ENCODE measurements at places on chromosomes 12 and 14. TPM values are rescaled to one million over a fixed set of nuclear protein-coding genes. Genes with fewer than 3 reads are reported as not detected.

Gene RASAL1
- total RNA-seq = not detected

Gene CCNT1
- total RNA-seq = 16.1 TPM

Gene NKX2-1
- total RNA-seq = not detected

Gene KRT83
- not detected for total RNA-seq

Gene MORN3
- total RNA-seq = under 0.01 TPM

Gene DIO3
- total RNA-seq = not detected

Gene SINHCAF
- 16.4 TPM for total RNA-seq

Data from myometrial cell (primary cell).